Stimulated activated CD8-positive, alpha-beta memory T cell treated with anti-CD3 and anti-CD28 coated beads, Interleukin-15, amount 100 ng/mL, for 1 hour (primary cell): ENCODE measurements at places on chromosomes 5 and 9.

- DNase-seq, result no peak
Measured at GRCh38 chr9:111533099-111533790, 8.3 kb downstream of the ZNF483 start.

- no peak for DNase-seq
Measured at GRCh38 chr9:81597419-81598122, 91.8 kb downstream of the TLE1 start.

DNA sequence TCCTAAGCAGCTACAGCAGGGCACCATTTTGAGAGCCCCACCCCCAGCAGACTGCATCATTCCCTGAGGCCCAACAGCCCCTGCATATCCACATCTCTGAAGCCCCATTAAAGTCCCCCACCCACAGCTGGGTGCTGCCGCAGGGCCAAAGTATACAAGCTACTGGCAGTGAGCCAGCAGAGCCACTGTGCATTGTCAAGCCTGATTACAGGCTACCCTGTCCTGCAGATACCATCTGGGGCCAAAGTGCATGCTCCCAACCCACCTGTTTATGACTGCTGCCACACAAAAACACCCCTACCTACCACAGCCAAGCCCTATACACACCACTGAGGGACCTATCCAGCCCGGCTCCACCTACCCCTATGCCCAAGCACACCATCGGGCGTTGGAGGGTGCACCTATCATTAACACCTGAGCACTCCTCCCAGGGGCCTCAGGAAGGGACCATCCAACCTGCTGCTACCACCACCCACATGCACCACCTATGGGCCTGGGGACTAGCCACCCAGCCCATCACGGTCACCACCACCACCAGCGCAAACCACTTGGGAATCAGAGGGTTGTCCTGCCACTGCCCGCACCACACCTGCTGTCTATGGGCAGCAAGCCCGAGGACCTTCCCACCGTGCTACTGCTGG lies 105.0 kb downstream of the PLPP1 start:
- DNase-seq, result no peak

GRCh38 chr9:136092741-136093140 lies 2.3 kb downstream of the NACC2 start:
- DNase-seq, result no peak

DNA sequence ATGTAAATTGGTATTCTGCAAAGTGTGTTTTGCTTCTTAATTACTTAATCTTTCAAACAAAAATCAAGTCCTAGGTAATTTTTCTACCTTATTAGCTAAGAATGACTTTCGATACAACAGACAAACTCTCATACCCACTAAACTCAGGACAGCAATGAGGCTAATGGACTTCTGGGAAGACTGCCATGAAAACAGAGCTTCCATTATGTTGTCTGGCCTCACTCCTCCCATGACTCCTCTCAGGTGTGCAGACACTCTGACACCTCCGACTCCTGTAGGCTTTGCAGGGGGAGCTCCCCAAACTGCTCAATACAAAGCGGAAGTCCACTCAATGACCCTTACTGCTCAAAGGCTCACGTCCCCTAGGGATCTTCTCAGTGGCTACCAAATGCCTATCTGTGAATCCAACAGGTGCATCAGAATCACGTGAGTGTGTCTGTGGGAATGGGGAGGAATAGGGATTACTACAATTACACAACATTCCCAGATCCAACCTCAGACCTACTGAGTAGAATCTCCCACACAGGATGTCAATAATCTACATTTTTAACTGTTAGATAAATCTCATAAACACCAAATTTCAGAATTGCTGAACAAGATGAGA lies 289.9 kb downstream of the RAB3C start:
- DNase-seq, result no peak

- no peak for DNase-seq
Measured at GRCh38 chr9:95425910-95426551, 90.7 kb downstream of the PTCH1 start.

DNA sequence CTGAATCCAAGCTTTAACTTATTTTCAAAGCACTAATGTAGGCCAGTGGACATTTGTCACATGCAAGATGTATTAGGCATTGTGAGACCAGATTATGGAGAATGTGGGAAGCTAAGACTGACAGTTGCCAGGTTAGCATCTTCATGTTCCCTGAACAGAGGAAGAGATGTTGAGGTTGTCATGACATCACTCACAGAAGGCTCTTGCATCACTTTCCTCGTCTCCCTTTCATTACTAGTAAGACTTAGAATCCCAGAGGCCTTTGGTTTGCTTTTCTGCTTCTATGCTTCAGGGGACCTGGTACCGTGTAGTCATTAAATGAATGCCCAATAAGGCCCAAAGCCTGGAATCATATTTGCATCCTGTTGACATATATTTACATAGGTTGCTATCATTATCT lies 76.4 kb upstream of the RPS23 start:
- no peak for DNase-seq

DNA sequence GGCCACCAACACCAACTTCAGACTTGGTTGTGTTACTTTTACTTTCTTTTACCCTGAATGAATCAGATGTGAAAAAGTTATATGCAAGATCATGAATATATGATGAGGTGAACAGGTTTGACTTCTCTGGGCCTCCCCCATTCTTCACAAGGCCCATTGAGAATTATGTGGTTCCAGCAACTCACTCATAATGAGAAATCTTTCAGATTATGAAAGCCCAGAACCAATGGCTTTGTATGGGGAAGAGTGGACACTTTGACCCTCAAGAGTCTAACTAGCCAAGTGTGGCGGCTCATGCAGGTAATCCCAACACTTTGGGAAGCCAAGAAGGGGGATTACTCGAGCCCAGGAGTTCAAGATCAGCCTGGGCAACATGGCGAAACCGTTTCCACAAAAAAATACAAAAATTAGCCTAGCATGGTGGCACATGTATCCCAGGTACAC lies 16.1 kb upstream of the LNPEP start:
- DNase-seq, result no peak

DNA sequence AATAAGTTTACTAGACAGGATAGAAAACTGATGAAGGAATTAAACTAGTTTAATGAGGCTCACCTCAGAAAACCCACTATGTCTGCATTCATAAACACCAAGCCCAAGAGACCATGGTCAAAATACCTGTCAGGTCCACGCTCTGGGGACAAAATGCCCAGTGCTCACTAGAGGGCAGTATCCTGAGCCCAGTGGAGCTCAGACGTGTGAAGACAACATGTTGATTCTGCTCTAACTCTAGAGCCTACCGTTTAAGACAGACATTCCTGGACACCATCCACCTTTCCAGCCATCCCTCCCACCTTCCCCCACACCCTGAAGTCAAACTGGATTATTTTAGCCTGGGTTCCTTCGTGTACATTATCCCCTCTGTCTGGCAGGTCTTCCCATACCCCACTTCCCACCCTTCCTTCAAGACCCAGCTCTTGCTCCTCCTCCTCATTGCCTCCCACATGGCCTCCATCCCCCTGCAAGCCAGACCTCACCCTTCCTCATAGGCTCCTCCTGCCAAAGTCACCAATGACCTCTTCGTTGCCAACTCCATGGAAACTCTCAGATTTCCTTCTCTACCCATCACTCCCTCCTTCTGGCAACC lies 142.3 kb upstream of the FSTL4 start:
- DNase-seq, result no peak

GRCh38 chr5:125274938-125275724 lies 528.7 kb upstream of the ZNF608 start:
- no peak for DNase-seq

GRCh38 chr9:69391946-69392345 lies 66.9 kb downstream of the ENTREP1 start:
- DNase-seq, result no peak

DNA sequence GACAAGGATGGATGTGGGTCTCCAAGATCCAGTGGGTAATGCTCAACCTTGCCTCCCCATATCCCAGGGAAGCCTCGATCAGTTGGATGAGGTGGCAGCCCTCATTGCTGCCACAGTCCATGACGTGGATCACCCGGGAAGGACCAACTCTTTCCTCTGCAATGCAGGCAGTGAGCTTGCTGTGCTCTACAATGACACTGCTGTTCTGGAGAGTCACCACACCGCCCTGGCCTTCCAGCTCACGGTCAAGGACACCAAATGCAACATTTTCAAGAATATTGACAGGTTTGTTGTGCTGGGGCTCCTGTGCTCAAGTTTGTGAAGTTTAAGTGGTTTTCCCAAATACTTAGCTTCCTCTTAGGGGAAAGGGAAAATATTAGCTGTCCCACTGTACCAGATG lies 74.0 kb downstream of the WDR41 start:
- DNase-seq, result no peak

- DNase-seq, result no peak
Measured at GRCh38 chr9:65437724-65438123, 152.7 kb upstream of the FOXD4L5 start.

DNA sequence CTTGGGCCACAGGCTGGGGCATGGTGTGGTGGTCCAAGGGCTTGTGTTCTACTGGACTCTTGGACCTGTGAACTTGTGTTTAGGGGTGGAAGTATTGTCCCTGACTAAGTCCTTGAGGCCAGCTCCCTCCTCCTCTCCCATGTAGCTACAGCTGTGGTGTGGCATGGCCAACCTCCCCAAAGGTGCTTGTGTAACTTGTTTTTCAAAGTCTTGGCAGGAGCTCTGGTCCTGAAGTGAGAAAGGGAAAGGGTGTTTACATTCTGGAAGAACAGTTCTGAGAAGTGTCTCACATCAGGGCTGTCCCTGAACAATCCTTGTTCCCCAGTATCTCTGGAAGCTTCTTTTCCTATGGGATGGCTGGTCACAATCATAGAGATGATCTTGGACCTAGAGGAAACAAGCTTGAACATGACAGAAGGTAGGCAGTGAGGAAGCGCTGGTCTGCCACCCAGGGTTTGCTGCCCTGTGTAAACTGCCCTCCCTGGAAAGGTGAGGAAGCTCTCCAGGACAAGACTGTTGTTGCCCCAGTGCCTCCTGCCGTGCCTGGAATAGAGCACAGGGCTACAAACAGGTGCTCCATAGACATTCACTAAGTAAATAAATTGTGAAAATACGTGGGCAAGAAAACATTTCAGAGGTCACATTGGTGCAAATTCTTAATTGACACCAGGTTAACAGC lies 64.6 kb upstream of the KLF9 start:
- DNase-seq, result no peak

- DNase-seq, result no peak
Measured at GRCh38 chr5:172733974-172734346, 37.0 kb downstream of the DUSP1 start.

GRCh38 chr9:98367371-98367900 lies 112.0 kb upstream of the TBC1D2 start:
- no peak for DNase-seq

DNA sequence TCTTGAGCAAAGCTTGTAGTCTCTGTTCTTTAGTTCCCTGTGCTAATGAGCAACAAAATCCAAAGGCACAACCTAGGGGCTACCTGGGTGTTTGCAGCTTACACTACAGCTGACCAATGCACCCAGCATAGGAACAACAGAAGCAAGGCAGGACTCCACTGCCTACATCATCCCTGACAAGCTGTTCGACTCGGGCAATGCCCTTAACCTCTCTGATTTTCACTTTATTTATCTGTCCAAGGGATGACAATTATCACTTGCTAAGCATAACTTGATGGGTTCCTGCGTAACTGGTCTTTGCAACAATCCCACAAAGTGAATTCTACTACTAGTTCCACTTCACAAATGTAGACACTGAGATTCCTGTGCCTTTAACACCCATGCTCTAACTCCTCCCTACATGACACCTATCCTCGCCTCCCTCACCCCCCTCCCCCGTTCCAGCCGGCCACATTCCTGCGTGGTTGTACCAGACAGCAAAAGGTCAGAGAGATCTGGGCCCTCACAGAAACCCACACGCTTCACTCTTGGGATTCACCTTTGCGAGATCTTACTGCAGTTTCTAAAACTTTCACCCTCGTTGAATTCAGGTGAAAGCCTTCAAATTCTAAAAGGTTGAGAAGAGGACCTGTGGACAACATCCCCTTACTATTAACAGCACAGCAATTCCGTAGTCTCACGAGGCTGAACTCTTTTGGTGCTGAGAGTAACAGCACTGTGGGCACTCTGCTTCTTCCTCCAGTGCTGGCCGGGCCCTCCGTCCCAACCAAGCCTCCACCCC lies 995 bp downstream of the IPPK start:
- no peak for DNase-seq

GRCh38 chr9:35832814-35833213 lies 3.8 kb downstream of the TMEM8B start:
- no peak for DNase-seq

DNA sequence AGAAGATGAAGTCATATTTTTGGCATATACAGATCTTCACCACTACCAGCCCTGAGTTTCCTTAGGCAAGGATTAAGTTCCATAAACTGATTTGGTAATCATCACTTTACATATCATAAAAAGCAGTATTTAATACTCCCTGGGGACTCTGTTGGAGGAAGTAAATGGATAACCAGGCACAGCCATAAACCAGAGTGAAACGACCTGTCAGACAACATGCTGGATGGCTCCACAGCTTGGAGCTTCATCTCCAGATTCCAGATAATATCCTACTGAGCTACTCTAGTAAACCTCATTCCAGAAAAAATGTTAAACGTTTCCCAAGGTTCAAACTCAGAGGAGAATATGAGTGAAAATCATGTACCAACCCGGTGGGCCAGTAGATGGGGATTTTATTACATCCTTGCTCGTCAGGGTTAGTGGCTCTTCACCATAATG lies 109.2 kb downstream of the BASP1 start:
- no peak for DNase-seq

DNA sequence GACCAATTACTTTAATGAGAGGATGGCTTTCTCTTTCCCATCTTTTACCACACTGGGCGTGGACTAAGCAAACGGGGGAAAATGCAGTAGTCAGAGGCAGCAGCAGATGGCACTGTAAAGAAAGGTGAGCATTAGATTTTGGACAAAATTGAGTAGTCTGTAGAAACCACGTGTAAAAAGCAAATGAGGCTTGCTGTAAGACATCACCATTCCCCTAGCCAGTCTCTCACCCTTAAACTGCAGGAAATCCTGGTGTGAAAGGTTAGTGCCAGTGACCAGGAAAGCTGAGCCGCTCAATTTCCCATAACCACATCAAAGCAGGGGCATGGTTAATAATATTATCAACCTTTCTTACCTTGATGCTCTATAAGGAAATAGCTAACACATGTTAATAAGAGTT lies 31.8 kb downstream of the SPATA31C2 start:
- DNase-seq, result no peak

DNA sequence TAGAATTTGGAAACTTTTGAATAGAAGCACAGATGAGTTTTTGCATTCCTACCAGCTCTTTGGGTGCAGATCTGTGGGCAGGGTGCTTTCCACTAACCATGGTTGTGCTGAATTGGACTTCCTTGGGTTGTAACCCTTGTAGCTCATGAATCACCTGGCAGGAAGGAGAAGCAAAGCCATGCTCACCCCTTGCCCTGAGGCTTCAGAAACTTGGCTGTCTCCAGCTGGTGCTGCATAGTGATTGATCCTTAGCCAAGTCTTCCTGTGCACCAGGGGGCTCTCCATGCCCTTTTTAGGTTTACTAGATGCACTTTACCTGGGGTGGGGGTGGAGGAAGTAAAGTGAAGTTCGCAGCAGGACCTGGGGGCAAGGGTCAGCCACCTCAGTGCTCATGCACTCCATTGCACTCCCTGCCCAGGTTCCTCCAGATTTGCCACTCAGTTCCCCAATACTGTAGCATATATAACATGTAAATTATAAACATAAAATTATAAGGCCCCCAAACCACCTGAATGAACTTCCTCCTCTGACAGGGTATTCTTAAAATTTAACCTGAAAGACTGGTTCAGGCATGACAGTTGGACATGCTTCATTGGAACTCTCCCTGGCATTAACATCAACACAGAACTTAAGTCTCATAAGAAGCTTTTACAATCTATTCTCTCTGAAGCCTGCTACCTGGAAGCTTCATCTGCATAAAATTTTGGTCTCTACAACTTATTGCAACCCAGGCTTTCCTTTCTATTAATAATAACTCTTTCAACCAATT lies 25.8 kb upstream of the IFNA14 start:
- DNase-seq, result no peak
